ENCODE measurements at places on chromosomes 5 and 9. TPM values are rescaled to one million over a fixed set of nuclear protein-coding genes. Genes with fewer than 3 reads are reported as not detected.

GPR150 gene
- total RNA-seq, result not detected

ARHGEF28 gene
- total RNA-seq, result 20.1 TPM

FOXD4 gene
- total RNA-seq, result 0.73 TPM

HRH2 gene
- total RNA-seq, result not detected

C9orf153 gene
- 0.56 TPM for total RNA-seq

NTNG2 gene
- not detected for total RNA-seq

IRX4 gene
- total RNA-seq, result not detected

TEX48 gene
- total RNA-seq, result not detected

SURF1 gene
- total RNA-seq, result 32.7 TPM

Measured in HT-29 (cell line).